ENCODE measurements at places on chromosomes 6 and 20.

GRCh38 chr6:149223904-149224351 lies 93.6 kb upstream of the TAB2 start:
- DNase-seq = peak; percentile 35

- peak; percentile 32 for DNase-seq
Observed at GRCh38 chr6:27188885-27189418, 58.5 kb upstream of the PRSS16 start.

- DNase-seq = no peak
Observed at GRCh38 chr6:160881148-160881808, 110.3 kb upstream of the MAP3K4 start.

DNA sequence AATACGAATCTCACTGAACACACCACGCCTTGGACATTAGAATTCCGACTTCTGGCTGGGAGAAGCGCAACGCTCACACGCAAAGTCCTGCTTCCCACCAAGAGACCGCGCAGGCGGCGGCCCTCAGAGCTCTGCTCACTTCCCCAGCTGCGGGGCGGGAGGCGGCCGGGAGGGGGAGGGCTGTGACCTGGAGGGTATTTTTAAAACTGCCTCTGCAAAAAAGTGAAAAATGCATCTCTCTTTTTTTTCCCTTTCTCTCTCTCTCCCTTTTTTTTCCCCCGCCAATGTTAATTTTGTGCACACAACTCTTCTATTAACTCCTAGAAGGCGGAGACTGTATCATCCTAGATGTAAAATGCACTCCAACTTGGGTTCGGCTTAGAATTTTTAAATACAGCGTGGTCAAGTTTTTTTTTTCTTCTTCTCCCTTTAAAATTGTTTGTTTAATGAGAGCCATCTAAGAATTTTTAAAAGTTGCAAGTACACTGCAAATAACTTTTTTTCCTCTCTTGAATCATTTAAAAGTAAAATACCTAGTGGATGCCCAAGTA lies 66.4 kb downstream of the STX11 start:
- no peak for DNase-seq

GRCh38 chr6:118914598-118914997 lies 20.4 kb downstream of the MCM9 start:
- no peak for DNase-seq

DNA sequence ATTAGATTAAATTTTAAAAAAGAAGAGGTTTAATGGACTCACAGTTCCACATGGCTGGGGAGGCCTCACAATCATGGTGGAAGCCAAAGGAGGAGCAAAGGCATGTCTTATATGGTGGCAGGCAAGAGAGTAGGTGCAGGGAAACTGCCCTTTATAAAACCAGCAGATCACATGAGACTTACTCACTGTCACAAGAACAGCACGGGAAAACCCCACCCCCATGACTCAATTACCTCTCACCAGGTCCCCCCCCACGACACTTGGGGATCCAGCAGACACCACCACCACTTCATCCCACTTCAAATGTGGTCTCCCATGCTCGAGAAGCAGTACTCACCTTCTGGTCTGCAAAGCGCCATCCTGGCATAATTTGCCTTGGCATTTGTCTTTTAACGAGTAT lies 24.6 kb downstream of the MTFR2 start:
- DNase-seq = no peak

DNA sequence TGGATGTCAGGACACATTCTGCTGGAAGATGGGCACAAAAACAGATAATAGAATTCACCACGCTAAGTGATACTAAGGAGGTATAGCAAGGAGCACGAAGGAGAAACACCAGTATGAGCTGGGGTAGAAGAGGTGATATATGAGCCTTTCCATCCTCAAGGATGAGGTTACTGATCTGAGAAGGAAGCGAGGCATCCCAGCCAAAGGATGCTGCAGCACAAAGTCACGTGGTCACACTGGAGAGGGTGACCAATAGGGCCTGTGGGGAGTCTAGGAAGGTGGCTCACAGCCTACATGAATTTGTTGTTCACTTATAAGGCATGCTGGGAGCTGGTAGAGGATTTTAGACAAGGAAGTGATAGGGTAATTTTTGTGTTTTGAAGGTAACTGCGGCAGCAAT lies 1.4 kb downstream of the GINS1 start:
- DNase-seq = no peak

DNA sequence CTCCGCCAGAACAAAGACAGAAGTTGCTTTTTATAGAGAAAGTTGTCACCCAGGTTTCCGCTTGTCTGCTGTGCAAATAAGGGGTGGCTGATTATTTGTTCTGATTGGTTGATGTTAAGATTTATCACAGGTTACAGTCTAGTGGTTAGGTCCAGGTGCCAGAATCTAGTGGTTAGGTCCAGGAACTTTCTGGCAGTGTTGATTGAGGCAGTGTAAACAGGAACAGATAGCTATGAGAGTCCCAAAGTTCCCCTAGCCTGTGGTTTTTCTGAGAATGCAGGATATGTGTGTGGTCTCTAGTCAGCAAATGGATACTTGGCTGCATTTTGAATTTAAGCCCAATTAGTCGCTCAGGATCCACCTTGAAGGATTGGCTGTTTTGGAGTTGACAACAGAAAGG lies 148.0 kb downstream of the TMEM200A start:
- no peak for DNase-seq

DNA sequence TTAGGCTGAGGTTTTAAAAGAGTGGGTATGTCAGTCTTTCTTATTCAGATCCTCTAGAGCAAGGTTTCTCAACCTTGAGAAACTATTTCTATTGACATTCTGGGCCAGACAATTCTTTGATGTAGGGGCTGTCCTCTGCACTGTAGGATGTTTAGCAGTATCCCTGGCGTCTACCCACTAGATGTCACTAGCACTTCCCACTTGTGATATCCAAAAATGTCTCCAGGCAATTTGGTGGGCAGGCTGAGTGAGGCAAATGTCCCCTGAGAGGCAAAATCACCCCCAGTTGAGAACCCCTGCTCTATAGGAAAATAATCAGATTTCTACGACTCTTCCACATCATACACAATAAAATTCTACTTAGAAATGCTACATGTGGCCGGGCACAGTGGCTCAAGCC lies 7.7 kb upstream of the ZKSCAN8 start:
- no peak for DNase-seq

DNA sequence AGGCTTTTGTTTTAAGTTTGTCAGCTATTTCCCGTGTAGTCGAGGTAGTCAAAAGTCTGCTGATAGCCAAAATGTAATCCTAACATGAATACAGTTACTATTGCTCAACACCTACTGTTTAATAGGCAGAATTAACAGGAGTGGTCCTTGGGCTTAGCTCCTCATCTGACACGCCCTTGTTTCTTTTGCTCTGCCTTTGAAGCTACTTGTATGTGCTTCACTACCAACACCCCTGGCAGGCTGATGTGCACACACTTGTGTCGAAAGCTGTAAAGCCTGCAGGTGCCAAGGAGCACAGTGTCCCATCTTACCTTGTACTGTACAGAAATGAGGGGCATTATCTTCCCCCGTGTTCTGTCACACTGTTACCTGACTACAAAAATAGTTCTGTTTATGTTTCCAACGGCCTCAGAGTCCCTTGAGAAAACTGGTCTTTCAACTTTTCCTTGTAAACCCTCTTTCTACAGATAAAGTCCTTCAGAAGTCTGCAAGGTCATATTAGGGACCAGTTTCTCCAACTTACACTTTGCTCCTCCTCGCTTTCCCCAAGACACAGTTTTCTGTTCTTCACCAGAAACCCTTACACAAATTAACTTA lies 9.3 kb downstream of the SDHAF4 start:
- no peak for DNase-seq

DNA sequence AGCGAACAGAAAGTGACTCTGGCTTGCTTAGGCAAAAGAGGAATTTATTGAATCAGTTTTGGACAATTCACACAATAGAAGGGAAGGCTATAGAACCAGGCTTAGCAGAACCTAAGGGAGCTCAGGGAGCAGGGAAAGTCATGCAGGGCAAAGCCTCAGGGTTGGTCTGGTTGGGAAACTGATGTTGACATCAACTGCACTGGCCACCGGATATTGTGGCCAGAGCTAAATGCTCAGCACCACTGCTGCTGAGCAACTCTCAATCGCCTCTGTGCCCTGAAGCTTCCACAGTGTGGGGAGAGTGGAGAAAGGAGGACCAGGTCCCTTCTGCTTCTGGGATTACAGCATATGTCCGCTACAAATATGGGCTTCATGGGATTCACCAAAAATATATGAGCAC lies 93.3 kb upstream of the GCM1 start:
- no peak for DNase-seq

GRCh38 chr6:125375821-125376220 lies 74.1 kb upstream of the HDDC2 start:
- DNase-seq = no peak

DNA sequence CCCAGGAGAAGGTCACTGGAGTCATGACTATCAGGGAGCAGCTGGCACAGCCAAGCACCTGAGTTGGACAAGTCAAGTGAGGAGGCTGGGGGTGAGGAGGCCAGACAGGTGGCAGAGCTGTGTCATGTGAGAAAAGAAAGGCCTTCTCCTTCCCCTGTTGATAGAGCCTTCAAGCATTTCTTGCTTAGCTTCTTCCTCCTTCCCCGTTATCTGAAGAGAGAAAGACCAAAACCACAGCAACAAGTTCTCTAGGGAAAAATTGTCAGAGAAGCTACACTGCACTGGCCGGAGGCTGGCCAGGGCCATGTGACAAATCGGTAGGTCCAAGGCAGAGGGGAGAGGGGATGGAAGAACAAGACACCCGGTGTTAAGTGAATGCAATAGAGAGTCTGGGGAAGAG lies 202.1 kb upstream of the PRDM1 start:
- DNase-seq = no peak

DNA sequence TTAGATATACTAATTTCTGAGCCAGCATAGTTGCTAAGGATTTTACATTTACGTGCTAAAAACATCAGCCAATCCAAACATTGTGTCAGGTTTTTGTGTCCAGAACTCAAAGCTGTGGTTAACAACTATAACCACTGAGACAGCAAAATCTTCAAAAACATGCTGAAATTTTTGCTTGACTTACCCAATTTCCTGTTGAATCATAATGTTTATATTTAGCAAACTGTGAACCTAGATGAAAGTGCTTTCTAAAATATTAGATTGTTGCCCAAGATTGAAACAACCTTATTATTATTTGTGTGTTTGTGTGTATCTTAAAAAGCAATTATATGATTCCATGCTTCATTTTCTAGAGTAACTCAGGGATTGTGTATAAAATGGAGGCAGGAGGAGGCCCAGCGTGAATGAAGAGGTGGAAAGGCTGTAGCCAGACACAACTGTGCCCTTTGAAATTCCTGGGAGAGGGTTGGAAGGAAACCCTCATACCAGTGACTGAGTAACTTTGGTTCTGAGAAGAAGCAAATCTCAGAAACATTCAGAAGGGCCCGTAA lies 48.0 kb downstream of the ARMC2 start:
- no peak for DNase-seq

DNA sequence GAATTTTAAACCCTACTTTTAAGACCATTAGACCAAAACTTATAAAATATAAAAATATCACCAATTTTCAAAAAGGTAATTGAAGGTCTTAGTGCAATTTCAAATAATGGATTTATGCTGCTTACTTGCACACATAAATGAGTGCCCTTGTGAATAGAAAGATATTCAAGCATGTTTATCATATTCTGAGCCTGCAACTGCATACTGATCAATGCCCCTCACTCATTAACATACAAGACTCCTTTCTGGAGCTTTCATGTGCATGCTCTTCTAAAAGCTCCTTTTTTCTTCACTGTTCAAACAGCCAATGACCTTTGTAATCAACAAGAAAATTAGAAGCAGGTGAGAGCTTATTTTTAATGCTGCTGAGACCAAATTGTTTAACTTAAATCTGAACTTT lies 1139.3 kb downstream of the HACE1 start:
- DNase-seq = no peak

GRCh38 chr6:42049116-42049809 lies 1.1 kb upstream of the TAF8 start:
- DNase-seq = no peak

DNA sequence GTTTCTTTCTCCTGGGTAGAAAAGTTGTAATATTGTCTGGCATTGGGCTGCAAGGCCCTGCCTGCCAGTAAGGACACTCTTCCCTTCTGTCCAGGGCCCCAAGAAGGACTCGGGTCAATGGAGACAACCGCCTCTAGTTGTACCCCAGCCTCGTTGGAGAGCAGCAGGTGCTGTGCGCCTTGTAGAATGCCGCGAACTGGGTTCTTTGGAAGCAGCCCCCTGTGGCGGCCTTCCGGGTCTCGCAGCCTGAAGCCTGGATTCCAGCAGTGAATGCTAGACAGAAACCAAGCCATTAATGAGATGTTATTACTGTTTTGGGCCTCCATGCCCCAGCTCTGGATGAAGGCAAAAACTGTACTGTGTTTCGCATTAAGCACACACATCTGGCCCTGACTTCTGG lies 37.0 kb downstream of the PLCG1 start:
- DNase-seq = no peak

DNA sequence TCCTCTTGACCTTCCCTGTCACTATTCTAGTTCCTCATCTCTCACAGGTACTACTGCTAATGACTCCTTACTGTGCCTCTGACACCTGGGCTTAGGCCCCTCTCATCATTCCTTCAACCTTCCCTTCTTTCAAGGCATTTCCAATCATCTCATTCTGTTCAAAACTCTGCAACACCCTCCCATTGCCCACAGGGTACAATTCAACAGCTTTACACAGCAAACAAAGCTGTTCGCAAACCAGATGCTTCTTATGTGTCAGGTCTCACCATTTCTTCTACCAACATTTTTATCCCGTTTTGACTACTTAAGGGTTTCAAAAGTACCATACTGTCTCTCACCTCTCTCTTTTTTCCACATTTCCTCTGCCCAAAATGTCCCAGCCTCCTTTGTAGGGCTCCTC lies 84.4 kb upstream of the ID4 start:
- DNase-seq = peak; percentile 49

- DNase-seq = no peak
Observed at GRCh38 chr20:14896569-14896968, 559.2 kb upstream of the FLRT3 start.

DNA sequence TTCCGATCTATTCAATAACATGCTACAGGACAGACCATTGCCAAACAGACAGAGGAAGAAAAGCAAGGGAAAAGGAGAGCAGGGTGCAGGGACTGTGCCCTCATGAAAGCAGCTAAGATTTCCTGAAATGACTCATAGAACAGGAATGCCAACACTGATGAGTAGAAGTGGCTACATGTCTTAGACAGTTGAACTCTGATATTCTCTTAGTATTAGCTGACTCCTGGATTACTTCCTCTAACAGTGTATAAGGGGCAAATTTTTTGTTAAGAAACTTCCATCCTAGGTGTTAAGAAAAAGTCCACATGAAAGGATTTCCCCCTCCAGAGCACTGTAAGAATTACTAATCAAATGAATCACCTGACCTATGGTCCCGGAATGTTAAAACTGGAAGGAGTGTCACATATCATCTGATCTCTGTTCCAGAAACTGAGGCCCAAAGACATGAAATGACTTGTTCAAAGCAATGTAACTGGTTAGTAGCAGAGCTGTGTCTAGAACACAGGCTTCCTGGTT lies 224.9 kb downstream of the IBTK start:
- no peak for DNase-seq

GRCh38 chr6:33789550-33789895 lies 593 bp upstream of the LEMD2 start:
- DNase-seq = no peak

- DNase-seq = no peak
Observed at GRCh38 chr6:148452876-148453275, 110.2 kb downstream of the SASH1 start.
